Ascending aorta (tissue), 2 donors: ENCODE measurements at places on chromosomes 11 and 22.
A peak's percentile ranks its signal among the peaks of the same experiment; 100 is the strongest.

GRCh38 chr11:34750692-34751405 lies 130.0 kb downstream of the EHF start:
- no peak for DNase-seq

DNA sequence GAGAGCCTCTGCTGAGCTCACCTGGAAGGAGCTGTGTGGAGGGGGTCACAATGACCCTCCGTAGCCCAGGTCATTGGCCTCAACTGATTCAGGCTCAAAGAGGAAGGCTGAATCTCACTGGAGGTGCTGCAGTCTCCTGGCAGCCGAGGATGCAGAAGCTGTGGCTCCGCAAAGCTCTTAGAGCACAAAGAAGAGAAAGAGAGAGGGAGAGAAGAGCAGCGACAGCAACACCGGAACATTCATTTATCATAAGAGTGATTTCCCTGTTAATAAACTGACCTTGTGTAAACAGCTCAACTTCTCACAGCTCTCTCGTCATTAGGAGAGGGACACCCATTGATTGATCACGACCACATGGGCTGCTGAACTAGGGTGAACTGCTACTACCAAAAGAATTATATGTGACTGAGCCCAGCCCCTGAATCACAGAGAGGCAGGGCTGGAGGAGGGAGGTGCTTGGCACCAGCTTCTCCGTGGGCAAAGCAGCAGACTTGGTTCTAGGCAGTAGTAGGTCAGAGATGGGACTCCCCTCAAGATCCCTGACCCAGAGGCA lies 281.7 kb downstream of the NXPE2 start:
- no peak for DNase-seq

DNA sequence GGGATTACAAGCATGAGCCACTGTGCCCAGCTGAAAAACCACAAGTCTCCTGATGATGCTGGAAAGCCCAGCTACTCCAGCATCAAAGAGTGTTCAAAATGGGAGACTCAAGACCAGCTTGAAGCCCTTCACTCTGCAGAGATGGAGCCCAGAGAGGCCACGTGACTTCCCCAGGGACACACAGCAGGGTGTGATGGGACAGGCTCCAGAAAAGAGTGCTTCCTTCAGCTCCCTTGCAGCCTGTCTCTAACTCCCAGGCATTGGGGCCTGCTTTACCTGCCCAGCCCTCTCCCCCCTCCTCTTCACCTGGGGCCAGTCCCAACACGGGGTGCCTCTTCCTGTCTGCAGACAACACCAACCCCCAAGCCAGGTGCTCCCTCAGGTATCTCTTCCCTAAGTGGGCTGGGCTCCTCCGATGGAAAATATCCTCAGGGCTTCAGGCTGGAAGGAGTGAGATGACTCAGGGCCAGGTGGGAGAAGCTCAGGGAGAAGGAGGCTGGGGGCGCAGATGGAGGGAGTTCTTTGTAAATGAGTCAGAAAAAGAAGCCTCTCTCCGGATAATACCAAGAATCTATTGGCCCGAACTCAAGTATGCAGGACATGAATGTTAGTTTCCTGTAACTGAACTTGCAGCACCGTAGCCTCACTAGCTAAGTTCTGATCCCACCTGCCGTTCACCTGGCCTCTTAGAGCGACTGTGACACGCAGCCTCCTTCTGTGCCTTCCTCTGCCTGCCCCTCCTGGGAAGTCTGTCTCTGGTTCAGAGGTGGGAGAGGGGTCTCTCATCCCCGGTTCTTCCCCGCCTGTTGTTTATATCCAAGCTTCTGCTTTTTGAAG lies 326.6 kb downstream of the MN1 start:
- no peak for DNase-seq

DNA sequence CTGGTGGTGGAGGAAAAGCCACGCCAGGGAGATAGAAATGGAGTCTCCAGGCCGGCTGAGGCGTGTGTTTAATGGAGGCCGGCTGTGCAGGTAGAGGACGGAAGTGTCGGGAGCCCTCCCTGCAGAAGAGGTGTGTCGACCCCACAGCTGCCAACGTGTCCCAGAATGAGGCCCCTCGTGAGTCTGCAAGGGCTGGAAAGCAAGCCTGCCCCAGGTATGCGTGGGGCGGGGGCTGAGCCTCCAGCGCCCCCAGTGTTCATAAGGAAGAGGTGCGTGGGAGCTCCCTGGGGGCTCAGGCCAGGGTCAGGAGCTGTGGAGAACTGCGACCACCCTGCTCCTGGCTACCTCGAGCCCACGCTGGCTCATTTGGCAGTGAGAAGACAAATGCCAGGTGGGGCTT lies 38.0 kb upstream of the JAM3 start:
- DNase-seq, result no peak

GRCh38 chr22:47110817-47111443 lies 348.5 kb downstream of the TBC1D22A start:
- DNase-seq, result no peak

DNA sequence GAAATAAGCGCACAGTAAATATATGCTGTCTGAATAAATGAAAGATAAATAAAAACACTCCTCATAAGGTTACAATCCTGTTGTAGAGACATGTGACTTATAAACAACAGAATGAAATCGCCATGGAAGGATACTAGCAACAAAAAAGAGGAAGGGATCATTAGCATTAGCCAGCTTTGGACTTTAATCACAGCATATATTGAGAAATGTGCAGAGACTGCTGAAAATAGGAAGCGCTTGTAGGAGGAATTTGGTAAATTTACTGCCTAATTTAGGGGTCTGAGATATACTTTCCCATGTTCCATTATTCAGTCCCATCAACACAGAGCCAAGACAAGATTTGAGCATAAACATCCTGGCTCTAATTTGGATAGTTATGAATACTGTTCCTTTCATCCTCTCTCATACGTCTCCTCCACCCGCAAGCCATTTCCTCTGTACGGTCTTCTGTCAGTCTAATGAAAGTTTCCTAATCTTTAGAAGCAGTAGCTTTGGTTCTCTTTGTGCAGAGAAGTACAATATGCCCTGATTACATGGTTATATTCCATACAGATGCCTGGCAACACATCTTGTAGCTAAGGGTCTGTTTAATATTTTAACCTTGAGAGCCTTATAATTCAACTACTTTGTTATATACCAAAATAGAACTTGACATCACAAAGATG lies 37.1 kb upstream of the AKIP1 start:
- DNase-seq, result no peak

DNA sequence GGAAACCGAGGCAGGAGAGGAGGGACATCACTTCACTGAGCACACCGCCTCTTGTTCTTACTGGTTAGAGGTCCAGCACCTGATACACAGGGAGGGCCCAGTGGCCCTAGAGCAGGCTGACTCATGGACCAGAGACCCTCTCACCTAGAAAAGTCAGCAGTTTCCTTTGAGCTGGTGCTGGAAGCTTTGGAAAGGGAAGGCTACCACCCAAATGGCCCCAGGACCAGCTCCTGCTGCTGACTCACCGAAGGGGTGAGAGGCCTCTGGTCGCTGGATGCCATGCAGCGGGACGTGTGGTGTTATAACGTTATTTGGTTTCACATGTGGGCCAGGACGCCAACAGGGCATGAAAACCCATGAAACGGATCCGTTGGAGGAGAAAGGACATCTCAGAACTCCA lies 3.8 kb downstream of the NADSYN1 start:
- DNase-seq, result no peak

- no peak for DNase-seq
Observed at GRCh38 chr11:77879218-77879617, 58.3 kb downstream of the AAMDC start.

DNA sequence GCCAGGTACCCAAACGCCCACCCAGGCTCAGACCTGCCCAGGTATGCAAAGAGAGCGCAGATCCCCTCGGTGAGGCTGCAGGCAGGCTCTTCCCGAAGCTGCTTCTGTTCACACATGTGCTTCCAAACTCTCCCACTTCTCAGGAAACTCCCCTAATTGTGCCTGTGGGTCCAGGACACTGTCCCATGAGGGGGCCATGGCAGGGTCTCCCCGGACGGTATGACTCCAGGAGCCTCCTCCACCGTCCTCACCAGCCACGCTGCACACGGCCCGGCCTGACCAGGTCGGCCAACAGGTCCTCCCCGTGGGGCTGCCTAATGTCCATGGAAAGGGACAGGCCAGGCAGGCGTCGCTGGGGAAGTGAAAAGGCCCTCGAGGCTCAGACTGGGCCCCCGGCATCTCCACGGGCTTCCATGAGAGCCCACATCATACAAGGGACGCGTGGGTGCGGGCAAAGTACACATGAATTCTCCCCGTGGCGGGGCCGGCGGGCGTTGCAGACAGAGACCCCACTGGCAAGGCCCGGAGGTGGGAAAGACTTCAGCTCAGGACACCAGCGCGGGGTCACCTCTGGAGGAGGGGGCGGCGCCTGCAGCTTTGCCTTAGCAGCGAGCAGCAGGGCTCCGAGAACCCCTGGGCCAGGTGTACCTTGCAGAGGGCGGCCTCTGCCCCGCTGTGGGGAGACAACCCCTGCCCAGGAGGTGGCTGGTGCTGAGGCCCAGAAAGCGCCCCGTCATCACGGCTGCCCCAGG lies 526.1 kb downstream of the BRD1 start:
- DNase-seq, result no peak

DNA sequence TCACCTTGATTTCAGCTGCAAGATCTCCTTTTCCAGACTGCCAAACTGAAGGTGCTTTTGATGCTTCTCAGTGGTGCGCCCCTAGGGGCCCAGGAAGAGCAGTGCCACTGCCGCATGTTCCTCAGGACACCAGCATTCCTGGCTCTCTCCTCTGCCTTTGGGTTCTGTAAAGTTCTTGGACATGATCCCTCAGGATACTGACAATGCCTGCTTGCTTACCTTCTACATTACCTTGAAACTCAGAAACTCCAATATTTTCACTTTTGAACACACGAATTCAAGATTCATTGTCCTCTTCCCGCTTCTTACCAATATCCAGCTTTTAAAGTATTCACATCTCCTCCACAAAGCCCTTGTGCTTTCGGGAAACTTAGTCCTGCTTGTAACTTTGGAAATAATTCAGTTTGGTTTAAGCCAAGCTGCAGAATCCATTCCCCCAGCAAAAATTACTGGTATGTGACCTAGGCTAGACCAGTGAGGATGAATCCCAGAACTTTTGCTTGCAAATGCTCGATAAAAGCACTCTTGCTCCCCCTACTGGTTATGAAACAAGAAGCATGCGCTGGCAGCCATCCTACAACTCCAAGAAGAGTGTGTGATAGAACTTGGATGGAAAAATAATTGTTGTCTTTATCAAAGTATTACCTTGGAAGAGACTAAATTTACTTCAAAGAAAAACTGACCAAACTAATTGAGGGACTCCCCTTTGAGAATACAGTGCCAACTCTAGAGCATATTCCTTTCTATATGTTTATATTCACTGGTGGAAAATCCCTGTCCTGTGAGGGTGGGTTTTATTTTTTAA lies 16.5 kb upstream of the OR5B21 start:
- peak; percentile 83 for DNase-seq

DNA sequence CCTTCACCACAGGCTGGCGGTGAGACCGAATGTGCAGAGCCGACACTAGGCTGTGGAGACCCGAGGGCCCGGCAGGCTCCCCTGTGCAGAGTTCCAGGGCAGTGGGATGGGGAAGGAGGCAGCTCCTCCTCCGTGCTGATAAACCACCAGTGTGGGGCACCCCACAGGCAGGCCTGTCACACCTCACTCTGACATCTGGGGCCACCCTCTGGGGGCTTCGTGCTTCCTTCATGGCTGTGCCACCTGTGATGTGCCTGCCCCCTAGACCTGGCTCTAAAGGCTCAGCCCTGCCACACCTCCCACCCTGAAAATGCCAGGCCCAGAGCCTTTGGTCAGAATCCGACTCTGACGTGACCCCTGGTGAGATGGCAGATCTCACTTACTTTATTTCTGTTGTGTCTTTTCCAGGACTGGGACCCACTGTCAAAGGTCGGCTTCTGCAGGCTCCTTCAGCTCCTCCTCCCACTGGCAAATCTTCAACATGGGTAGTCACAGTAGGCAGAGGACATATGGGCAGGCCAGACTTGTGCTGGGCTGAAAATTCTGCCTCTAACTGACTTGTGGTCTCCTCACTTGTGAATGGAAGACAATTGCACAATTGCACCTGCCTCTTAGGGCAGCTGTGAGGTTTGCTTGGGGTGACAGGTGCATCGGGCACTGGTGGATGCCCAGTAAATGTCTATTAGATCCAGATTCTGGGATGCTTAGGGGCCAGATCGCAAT lies 46.2 kb upstream of the TSKU start:
- DNase-seq, result no peak

DNA sequence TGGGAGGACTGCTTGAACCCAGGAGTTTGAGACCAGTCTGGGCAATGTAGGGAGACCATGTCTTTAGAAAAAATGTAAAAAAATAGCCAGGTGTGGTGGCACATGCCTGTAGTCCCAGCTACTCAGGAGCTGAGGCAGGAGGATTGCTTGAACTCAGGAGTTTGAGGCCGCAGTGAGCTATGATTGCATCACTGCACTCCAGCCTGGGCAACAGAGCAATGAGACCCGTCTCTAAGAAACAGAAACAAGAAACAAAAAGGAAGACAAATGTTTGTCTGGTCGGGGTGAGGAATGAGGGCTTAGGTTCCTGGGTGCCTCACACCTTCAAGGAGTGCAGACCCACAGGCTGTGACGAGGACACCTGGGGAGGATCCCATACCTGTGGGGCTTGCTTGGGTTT lies 191.9 kb downstream of the CEP164 start:
- no peak for DNase-seq

- peak; percentile 61 for DNase-seq
Observed at GRCh38 chr11:2293984-2294925, 7.5 kb downstream of the C11orf21 start.

GRCh38 chr11:70313945-70314344 lies 43.5 kb downstream of the PPFIA1 start:
- DNase-seq, result no peak

DNA sequence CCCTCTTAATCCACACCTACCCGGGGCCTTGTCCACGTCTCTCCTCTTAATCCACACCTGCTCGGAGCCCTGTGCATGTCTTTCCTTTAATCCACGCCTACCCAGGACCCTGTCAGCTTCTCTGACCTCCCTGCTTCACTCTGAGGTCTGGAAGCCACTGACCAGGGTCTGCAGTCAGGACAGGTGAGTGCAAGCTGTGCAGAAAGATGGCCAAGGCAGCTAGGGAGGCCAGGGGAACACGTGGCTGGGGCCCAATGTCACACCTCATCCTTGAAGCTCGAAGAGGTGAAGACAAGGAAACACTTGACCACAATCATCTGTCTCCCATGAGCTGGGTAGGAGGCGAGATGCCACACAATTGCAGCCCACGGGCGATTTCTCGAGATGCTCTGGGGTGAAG lies 1516.9 kb downstream of the BRD1 start:
- DNase-seq, result no peak

DNA sequence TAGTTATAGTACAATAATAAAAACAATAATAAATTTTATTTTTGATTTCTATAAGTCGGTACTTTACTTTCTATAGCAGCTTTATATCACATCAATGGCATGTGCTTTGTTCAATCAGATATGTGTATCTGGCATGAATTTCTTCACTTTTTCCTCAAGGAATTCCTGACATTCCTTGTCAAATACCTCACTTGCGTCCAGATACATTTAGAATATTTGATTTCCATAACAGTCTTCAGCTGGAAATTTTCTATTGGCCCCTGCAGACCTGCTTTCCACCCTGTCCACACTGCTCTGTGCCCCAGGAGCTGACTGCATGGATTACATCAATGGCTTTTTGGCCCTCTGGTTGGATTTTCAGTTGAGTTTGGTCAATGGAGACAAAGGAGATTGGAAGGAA lies 93.2 kb downstream of the FAR1 start:
- no peak for DNase-seq

- DNase-seq, result no peak
Observed at GRCh38 chr11:114441921-114442320, 2.7 kb downstream of the REXO2 start.
